NCI-H1092 (cell line): ENCODE measurements at places on chromosomes 1 and 21.

DNA sequence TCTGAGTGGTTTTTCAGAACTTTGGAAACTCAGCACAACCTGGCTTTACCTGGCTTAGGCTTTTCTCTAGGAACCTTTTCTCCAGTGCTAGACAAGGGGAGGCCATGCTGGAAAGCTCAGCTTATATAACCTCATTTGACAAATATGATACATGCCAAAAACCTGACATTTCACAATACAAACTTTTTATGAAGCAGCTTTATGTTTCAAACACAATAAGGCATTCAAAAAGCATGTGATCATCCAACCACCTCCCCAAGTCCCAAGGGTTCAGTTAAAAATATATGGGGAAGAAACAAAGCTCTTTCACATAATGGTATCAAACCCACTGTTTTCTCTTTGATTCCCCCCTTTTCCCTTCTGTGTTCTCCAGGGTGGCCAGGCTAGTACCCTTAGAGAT is 63.7 kb downstream of the ZC3H11B start:
- no peak for DNase-seq

GRCh38 chr1:19739628-19740027 is 60.1 kb downstream of the TMCO4 start:
- no peak for DNase-seq

- no peak for DNase-seq
Observed at GRCh38 chr21:35811191-35811806, 249.0 kb downstream of the SETD4 start.

GRCh38 chr1:109152196-109152595 is 38.3 kb downstream of the ELAPOR1 start:
- no peak for DNase-seq

- no peak for DNase-seq
Observed at GRCh38 chr1:56712150-56712549, 67.0 kb downstream of the PRKAA2 start.

- DNase-seq = no peak
Observed at GRCh38 chr1:26733982-26734381, 38.2 kb downstream of the ARID1A start.

DNA sequence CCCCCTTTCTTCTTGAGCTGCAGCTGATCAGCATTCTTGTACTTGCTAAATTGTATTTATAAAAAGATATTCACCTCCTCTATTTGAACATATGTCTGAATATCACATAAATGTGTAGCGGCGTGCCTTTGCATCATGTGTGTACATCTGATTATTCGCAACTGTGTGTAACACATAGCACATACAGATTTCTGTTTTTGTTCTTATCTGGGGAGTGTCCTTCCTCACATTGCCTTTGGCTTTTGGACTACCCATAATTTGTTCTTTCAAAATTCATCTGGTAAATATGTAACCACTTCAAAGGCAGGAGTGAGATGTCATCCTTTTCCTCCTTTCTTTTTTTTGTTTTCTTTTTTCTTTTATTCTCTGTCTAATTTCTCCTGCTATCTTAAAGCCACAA is 113.6 kb downstream of the PBX1 start:
- DNase-seq = no peak

GRCh38 chr1:32919811-32920733 is 18.9 kb upstream of the TMEM54 start:
- no peak for DNase-seq

GRCh38 chr1:32764826-32765569 is 52.2 kb downstream of the YARS1 start:
- peak; percentile 85 for DNase-seq

GRCh38 chr1:155254714-155255242 is 505 bp downstream of the ENTREP3 start:
- DNase-seq = peak; percentile 63

GRCh38 chr1:111294390-111294789 is 3.7 kb downstream of the CHIA start:
- no peak for DNase-seq

GRCh38 chr1:24379733-24380315 is 33.8 kb downstream of the STPG1 start:
- DNase-seq = no peak

DNA sequence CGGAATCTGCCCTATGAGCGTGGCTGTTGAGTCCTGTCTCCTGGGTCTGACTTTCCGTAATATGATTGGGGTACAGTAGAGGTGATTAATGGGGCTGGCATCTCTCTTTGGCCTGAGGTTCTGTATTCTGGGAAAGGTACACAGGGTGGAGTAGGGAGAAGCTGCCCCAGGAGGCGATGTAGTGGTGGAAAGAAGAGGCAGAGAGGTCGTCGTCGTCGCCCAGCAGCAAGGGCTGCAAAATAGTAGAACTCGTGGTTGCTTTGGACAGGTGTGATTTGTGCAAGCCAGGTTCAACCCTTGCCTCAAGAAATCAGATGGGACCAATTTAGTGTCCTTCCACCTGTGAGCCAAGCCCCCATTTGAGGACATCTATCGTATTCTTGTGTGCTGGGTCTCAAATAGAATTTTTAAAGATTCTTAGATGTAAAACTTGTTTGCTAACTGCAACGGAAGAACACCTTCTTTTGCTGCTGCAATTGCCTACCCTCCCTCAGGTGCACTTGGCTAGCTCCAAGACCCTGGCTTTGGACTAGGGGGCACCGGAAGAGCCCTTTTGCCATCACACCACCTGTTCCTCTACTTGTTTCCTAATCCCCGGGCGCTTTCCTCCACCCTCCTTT is 1.3 kb upstream of the HMGN2 start:
- no peak for DNase-seq

DNA sequence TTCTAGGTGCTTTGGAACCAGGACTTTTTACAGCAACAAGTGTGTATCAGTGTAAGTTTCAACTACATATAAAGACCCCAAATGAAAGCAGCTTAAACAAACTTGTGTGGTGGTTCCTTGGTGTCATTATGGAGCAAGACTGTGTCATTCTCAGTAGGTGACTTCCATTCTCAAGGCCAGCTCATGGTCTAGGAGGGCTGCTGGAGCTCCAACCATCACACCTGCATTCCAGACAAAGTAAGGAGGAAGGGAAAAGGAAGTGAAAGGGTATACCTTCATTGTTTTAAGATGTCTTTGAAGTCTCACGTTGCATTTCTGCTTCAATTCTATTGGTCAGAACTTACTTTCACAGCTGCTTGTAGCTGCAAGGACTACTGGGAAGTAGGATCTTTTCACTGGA is 188.6 kb downstream of the C1orf94 start:
- DNase-seq = no peak

DNA sequence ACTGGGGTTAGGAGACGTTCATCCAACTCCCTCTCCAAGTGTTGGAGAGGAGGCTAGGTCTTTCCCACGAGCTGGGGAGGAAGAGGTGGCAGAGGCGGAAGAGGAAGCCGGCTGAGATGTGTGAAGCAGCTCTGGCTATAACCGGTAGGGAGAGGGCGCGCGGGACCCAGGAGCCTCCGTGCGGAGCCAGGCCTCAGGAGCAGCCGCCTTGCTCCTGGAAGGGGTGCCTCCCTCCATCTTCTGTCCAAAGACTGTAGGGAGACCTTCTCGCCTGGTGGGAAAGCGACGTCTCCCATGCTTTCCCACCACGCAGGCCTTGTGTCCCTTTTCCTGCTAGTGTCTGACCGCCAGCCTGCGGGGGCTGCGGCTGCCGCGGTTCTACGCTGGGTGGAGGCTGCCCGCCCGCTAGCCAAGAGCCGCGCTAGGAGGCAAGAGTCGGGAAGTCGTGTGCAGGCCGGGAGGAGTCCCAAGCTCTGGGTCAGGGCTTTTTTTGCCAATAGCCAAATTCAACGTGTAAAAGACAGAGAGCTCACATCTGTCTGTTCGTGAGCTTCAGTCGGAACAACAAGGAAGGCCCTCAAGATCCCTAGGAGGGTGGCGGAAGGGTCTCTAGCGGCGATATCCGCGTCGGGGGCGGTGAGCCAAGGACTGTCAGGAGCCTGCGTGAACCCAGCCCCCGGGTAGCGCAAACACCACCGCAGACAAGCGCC is 8.4 kb upstream of the NBPF11 start:
- DNase-seq = no peak

GRCh38 chr1:11691928-11692711 is 610 bp downstream of the DRAXIN start:
- no peak for DNase-seq

DNA sequence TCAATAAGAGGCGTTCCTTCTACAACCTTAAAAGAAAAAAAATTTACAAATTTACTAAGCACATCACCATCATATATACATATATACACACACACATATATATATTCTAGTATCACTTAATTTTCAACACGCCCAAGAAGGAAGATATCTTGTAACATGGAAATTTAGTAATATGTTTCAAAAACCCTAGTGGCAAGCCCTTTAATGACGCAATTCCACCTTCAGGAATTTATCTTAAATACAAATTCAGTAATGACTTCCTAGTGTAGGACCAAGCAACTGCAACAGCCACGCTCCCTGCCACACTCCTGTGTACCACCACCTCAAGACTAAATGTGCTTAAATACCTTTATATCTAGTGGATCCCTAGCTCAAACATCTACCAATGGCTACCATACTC is 12.5 kb downstream of the LBR start:
- DNase-seq = no peak

DNA sequence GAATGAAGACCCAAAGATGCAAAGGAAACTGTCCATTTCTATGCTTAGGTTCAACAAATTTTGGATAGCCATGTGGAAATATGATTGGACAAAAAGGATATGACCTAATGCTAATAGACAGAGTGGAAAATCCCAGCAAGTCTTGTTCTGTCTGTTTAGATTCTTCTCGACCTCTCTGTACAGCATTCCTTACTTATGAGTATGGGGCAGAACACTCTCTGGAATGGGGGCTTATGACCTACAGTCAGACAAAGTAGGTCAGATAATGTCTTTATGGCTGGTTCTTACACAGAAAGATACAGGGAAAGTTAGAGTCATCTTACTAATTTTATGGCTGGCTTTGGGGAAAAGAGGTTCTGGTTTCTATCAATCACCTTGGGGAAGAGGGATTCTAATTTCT is 2.8 kb downstream of the GCSAML start:
- DNase-seq = no peak

DNA sequence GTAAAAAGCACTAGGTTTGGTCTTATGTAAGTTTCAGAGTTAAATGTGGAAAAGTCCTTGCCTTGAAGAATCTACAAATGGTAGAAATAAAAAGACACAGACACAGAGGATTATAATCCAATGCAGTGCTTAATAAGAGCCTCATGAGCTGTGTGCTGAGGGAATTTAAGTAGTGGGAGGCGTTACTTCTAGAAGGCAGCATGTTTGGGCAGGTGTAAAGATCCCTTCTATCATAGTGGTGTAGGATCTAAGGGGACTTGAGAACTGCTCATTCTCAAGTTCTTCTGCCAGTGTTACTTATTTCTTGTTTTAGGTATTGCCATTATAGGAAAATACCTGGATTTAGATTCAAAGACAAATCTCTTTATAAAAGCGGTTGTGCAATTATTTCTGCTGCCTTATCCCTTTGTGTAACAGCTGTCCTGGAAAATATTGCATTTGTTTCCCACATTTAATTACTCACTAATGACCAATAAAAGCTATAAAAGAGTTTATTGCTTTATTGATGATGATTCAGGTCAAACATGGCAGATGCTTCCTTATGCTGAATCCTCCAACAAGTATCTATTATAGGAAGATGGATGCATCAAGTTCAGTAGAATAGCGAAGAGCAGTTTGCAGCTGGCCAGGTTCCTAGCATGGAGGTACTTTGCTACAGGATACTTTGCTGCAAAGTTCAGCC is 132.5 kb upstream of the IVNS1ABP start:
- no peak for DNase-seq

DNA sequence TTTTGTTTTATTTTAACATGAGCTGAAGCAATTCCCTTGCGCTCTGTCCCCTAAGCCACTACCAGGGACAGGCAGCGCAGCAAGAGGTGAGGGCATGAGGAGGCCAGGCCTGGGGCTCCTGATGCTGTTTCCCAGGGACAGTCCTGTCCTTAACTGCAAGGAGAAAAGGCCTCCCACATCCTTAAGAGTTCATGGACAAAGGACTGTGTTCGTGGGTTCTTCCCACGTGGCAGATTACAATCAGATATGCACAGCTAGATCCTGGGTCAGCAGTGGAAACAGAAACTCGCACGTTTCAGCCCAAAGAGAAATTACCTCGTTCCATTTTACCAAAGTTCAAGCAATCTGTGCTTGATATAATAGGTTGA is 85.8 kb downstream of the MIS18A start:
- no peak for DNase-seq

DNA sequence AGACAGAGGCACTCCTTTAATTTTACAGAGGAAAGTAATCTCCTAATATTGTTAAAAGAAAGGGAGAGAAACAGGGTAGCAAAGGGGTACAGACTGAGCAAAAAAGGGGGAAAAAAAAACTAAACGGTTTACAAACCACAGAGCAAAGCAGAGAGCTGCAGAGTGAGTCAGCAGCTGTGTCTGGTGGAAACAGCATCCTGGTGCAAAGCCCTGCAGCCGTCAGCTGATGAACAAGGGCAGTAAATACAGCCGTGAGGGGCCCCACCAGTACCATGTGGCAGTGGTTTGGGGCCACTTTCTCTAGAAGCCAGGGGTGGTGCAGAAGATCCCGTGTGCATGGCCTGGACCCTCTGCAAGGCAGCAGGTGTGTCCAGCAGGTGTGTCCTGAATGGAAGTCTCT is 111.3 kb downstream of the ERG start:
- DNase-seq = no peak

DNA sequence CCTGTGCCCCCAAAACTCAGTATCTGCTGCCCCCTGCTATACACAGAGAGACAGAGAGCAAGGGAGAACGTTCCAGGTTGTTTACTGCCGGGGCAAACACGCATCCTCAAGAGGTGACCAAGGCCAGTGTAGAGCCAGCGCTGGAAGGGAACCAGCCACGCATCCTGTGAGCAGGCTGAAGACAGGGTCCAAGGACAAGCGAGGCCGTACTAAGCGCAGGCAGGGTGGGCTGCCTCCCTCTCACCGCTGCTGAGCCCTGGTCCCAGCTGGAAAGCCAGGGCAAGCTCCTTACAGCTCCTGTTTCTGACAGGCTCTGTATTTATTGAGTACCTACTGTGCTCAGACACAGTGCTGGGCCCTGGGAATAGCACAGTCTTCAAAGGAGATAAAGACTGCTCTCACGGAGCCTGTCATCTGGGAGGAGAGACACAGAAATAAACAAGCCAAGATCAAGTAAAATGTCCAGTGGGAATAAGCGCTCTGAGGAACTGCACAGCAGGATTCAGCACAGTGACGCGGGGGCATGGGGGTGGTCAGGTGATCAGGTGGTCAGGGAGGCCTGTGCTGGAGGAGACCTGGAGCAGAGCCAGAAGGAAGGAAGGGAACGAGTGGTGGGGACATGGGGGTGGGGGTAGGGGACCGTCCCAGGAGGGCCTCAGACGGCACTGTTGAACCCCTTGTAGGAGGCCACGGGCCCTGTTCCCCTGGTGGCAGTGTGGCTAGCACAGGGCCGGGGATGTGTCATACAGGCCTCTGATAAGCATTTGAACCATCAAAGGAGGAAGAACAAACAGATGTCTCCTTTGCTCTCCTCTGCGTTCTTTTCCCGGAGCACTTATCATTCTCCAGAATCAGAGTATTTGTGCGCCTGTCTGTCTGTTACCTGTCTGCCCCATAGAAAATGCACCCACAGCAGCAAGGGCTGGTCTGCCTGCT is 37.8 kb upstream of the EFHD2 start:
- DNase-seq = no peak

- DNase-seq = peak; percentile 99
Observed at GRCh38 chr1:243713470-243714186, 136.4 kb downstream of the AKT3 start.

- DNase-seq = no peak
Observed at GRCh38 chr1:38047603-38048141, 1.1 kb upstream of the POU3F1 start.
